ENCODE measurements at places on chromosomes 11 and 22.

DNA sequence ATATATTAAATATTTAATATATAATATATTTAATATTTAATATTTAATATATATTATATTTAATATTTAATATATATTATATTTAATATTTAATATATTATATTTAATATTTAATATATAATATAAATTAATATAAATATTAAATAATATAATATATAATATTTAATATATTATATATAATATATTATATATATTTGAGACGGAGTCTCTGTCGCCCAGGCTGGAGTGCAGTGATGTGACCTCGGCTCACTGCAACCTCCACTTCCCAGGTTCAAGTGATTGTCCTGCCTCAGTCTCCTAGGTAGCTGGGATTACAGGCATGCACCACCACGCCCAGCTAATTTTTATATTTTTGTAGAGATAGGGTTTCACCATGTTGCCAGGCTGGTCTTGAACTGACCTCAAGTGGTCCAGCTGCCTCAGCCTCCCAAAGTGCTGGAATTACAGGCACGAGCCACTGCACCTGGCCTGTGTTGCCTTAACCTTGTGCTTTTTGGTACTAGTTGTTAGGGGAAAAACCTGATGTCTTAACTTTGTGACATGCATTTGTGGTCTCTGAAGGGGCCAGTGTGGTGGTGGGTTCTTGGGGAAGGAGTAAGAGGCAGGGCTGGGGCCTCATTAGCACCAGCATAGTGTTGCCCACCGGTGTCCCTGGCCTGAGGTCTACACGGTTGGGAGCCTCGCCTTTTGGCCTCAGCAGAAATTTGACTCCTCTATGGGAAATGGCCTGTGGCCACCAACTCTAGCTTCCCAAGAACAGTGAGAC is 16.6 kb downstream of the SEC14L3 start:
- DNase-seq = no peak

DNA sequence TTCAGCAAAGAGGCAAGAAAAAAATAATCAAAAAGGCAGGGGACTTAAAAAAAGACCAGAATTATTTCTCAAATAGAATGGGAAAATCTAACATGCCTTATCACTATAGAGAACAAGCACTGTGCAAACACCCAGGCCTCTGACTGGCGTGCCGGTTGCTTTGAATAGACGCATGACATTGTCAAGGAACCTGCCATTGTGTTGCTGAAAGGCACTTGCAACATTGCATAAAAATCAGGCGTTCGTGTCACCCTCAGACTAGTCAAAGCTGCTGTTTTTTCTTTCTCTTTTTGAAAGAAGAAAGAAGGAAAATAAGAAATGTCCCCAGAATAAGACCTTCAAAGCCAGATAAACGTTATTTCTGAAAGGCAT is 549.3 kb upstream of the CADM1 start:
- DNase-seq = no peak

DNA sequence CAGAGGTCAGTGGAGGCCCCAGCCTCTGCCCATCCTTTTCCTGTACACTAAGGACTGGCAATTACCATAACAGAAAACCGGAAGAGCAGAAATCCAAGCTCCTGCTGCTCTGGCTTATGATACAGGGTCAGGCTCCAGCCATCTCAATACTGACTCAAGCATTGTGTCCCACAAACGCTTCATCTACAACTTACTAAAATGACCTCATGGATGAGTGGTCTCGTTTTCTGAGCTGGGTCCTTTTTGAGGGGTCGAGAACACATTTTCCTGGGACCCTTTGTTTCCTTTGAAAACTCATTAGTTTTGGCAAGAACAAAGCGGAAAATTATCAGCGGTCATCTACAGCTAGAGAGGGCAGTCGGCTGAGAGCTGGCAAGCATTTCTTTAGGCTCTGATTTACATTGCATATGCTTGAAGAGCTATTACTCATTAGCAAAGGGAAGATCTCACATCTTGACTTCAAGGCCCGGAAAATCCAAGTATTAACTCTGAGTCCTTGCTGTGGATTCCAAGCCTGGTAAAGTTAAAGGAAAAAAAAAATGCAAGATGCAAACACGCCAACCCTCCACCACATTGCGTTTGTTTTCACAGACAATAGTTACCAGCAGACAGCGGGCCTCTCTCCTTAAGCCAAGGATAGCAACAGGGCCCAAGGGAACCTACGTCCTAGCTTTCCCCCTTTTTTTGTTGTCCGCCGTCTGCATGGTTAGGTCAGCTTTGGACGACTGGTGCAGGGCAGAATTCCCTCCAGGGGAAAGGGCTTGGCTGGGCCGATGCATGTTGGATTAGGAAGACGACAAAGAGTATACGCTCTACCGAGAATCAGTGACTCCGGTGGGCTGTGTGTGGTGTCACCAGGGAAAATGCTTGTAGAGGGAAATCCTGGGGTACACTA is 1.8 kb downstream of the TESMIN start:
- DNase-seq = no peak

DNA sequence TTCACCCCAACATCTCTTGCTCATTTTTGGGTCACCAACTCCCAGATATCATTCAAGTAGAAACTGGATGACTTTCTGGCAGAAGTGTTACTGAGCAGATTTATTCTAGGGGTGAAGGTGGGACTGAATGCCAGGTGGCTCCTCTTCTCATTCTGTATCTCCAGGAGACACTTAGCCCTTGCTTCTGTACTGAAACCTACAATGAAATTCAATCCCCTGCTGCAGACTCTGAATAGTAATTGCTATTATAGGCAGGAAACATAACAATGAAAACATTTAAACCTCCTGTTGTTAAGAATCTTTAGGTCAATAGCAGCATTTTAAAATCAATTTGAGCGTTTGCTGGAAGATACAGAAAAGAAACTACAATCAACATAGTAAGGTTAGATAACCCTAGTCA is 879.4 kb upstream of the TENM4 start:
- no peak for DNase-seq

DNA sequence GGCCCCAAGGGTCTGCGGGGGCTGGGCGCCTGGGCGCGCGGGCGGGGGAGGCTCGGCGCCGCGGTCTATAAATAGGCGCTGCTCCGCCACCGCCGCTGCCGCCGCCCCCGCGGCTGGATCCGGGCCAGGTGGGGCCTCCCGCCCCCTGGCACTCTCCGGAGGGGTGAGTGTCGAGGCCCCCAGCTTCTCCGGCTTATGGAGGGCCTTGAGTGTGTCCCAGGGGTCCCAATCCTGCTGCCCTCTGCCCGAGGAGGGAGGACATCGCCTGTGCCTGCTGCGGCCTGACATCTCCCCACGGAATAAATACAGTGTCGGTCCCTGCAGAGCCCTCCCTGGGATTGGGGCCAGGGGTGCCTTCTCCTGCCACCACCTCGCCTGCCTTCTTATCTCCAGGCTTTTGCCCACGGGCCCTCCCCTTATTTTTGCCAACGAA is 4.3 kb upstream of the GP1BB start:
- DNase-seq = peak; percentile 10

DNA sequence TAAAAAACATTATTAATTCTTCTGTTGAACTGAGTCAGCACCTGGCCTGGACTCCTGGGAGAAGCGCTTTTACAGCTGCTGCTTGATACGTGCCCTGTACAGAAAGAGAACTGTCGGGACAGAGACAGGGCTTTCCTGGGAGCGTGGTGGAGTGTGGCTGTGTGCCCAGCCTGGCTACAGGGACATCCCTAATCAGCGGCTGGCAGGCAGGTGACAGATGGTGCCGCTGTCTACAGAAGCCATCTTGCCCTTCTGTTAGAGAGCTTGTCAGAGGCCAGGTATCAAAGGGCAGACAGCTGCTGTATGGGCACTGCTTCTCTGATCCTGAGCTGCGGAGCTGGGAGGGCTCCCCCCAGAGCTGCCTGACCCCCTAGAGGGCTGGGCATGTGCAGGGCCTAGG is 361.8 kb downstream of the TENM4 start:
- no peak for DNase-seq

- no peak for DNase-seq
Observed at GRCh38 chr11:118639899-118640298, 32.5 kb downstream of the PHLDB1 start.

GRCh38 chr11:20839231-20839630 is 169.8 kb downstream of the NELL1 start:
- no peak for DNase-seq

GRCh38 chr11:121311373-121311772 is 18.8 kb downstream of the SC5D start:
- no peak for DNase-seq

DNA sequence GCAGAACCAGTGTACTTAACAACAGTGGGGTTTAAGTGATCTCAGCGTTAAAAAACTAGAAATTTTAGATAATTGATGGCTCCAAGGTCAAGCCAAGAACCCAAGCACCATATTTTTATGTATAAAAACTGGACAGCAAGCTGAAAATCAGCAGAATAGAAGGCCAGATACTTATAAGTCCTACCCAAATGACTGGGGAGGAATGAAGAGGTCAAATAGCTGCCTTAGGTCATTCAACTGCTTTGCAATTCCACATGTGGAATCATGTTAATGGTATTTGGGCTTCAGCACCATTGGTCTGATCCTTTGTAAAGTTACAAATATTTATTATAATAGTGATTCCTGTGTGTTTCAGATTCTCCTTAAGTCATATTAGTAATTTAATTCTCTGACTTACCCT is 108.4 kb downstream of the FAT3 start:
- no peak for DNase-seq

DNA sequence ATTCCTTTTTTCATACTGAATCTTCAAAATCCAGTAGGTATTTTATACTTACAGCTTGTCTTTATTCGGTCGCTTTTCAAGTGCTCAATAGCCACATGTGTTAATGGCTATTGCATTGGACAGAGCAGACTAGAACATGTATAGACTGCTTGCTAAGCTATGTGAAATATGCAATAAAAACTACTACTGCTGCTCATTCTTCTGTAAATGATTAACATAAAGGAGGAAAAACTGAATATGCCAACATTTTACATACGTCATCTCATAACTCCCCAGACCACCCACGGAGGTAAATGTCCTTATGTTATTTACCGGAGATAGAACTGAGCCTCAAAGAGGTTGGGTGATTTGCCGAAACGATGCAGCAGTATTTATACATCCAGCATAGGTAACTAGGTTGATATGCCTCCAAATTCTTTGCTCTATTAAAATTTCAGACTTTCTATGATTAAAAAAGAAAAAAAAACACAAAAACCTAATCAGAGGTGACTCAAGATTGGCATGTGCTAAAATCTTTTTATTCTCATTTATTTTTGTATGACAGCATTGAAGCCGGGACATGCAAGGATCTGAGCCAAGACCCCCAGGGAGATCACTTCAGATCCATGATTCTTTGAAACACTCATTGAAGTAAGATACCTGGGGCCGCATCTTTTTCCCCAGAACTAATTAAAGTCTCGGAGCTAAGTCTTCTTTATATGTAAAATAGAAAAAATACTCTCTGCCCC is 78.5 kb upstream of the OR5AK2 start:
- no peak for DNase-seq

- DNase-seq = no peak
Observed at GRCh38 chr11:104064034-104064630, 27.7 kb downstream of the DDI1 start.

DNA sequence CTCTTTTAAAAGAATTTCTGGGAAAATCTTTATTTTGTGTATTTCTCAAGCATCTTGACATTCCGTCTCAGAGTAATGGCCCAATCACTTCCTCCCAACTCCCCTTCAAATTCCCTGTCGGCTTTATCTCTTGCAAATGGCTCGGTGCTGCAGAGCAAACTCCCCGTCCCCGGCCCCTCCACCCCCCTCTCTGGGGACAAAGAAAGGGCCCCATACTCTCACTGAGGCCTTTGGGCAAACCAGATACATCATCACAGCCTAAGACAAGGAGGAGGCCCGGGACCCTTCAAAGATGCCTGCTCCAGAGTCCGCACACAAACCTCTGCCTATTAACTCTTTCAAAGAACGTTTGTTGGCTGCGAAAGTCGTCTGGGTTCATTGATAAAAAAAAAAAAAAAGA is 3.9 kb upstream of the SMIM38 start:
- DNase-seq = no peak

DNA sequence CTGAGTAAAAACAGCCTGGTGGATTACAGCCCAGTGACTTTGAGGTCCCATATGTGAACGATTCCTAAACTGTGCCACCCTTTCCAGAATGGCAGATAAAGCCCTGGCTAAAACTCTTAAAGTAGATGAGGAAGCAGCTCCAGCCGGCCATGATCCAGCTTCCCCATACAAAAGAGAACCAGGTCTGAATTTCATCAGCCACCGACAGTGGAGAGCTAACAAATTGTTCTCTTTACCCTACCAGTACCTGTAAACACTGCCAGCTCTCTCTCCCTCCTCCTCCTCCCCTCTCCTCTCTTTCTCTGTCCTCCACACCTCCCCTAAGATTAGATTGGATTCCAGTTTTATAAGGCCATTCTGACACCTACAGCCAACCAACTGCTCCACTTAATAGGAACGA is 176.9 kb downstream of the DSCAML1 start:
- no peak for DNase-seq

GRCh38 chr11:67031791-67032561 is 9.0 kb downstream of the SYT12 start:
- no peak for DNase-seq

- DNase-seq = no peak
Observed at GRCh38 chr22:29062286-29062821, 723 bp upstream of the C22orf31 start.

DNA sequence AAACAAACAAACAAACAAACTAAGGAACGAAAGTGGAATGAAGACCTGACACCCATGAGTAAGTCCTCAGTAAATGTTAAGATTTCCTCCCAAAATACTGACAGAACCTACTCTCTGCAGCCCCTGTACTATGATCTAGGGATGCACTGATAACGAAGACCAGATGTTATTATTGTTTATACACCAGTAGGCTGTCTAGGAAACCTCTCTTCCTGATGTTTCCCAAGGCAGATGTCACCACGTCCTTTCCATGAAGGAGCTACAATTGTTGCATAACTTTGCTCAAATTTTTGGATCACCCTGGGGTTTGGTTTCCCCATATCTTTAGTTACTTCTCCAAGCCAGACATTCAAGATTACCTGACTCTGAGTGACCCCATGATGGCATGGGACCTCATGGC is 340.7 kb downstream of the MIAT start:
- DNase-seq = no peak

DNA sequence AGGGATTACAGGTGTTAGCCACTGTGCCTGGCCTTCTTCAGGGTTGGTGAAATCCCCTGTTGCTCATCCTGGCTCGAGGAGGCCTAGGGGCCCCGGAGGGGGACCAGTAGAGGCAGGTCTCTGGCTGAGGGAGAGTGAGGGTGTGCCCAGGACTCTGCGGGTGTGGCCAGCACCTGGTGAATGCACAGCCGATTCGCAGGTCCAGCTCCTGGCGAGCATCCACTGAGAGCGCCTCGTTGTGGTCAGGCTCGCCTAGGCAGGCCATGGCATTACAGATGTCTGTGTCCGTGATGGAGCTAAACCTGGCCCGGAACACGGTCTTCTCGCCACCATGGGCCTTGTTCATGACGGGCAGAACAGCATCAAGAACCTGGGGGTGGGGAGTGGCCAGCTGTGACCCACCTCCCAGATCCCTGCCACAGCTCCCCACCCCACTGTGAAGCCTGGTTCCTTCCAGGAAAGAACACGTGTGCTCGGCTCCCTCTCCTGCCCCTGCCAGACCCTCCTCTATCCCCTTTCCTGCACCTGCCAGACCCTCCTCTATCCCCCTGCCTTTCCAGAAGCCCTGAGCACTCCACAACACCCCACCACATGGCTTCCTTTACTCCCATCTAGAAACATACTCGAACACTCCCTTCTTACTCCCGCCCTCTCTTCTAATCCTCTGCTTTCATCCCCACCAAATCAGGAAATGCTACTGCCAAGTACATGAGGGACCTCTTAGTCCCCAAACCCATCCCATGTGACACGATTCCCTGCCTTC is 12.4 kb downstream of the TOP3B start:
- DNase-seq = no peak

- DNase-seq = no peak
Observed at GRCh38 chr11:105647780-105648179, 37.9 kb downstream of the GRIA4 start.

All from effector CD8-positive, alpha-beta T cell (primary cell).